ENCODE measurements at places on chromosomes 1 and 21.

DNA sequence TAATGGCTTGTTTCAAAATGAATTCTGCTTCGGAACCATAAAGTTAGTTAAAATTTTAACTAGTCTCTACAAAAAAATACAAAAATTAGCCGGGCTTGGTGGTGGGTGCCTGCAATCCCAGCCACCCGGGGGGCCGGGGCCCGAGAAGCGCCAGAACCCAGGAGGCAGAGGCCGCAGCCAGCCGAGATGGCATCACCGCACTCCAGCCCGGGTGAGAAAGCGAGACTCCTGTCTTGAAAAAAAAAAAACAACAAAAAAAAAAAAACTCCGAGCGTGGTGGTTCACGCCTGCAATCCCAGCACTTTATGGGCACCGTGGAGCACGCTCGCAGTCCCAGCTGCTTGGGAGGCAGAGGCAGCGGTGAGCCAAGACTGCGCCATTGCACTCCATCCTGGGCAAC lies 781.4 kb downstream of the BRINP3 start:
- DNase-seq, result no peak

- DNase-seq, result no peak
These were observed 4.1 kb upstream of the PDZK1 start for GRCh38 chr1:145711213-145711651.

DNA sequence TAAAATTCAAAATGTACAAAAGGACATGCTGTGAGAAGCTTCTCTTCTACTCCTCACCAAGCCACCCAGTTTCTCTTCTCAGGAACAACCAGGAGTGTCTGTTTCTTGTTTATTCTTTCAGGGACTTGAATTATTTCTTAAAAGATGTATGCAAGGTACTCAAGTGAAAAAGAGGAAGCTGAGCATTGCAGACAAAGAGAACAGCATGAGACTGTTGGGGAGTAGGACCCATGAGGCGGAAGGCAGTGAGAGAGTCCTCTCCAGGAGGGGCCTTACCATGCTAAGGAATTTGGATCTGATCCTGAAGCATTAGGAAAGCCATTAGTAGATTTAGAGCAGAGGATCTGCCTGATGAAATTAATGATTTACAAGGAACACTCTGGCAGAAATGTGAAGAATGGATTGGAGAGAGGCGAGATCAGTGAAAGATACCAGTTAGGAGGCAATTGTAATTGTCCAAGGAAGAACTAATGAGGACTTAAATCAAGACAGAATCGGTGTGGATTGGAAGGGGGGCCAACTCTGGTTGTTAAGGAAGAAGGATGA lies 14.7 kb upstream of the SSX2IP start:
- DNase-seq, result no peak

DNA sequence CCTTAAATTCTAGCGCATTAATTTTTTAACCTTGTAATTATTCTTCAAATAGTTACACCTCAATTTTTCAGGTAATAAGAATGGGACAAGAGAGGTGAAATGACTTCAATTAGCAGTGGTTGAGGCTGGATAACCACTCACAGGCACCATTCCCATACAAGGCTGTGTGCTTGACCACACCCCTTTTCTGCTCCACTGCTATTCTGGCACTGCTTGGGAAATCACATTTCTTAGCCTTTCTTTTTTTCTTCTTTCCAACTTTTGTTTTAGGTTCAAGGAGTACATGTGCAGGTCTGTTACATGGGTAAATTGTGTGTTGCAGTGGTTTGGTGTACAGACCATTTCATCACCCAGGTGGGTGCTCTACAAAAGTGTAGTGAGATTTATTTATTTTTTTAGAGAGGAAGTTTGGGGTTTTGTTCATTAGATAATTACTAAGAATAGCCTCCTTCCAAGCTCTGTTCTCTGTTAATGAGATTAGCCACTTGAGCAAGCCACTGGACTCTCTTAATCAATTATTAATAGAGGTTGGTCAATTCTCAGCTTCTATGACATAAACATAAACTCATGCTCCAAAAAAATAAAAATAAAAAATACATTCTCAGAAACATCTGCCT lies 14.4 kb downstream of the ILDR2 start:
- DNase-seq, result no peak

DNA sequence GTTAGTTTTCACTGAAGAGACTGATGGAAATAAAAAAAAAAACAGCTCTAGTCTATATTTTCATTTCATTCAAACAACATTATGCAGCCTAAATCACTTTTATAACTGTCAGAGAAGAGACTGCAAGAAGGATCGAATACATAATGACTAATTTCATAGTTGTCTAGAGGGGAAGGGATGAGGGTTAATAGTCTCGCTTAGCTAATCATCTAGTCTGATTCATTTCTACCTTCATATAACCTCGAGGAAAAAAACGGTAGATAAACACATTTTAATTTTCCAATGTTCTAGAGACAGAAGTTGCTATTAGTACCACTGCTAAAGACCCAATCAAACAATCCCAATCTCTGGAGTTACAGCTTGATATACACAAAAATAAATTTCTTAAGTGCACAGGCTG lies 3.5 kb downstream of the FUBP1 start:
- no peak for DNase-seq

DNA sequence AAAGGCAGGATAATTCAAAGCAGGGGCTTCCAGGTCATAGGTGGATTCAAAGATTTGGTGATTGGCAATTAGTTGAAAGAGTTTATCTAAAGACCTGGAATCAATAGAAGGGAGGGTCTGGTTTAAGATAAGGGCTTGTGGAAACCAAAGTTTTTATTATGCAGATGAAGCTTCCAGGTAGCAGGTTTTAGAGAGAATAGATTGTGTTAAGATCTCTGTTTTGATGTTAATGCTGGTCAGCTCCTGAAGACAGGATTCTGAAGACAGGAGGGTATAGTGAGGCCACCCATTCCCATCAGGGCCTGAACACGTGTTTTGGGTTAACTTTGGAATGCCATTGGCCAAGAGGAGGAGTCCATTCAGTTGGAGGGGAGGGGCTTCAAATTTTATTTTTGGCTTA lies 6.1 kb upstream of the PTBP2 start:
- DNase-seq, result no peak

DNA sequence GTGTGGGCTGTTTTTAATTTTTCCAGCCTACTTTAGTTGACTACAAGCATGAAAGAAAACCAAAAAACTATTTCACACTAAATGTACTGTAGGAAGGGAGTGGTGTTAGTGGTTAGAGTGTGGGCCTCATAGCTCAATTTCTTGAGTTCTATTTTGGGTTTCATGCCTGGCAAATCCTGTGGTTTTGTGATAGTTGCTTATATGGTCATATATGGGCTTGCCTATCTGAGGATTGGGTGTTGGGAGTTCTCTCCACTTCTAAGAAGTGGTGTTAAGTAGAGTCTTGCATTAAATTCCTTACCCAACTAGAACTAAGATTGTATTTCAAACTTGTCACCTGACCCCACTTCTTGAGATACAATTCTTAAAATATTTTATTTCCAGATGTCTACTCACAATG lies 37.8 kb upstream of the COL11A1 start:
- DNase-seq, result no peak

GRCh38 chr1:165288350-165289120 lies 68.0 kb downstream of the LMX1A start:
- DNase-seq, result no peak

GRCh38 chr1:47477595-47478080 lies 39.8 kb downstream of the FOXD2 start:
- no peak for DNase-seq

DNA sequence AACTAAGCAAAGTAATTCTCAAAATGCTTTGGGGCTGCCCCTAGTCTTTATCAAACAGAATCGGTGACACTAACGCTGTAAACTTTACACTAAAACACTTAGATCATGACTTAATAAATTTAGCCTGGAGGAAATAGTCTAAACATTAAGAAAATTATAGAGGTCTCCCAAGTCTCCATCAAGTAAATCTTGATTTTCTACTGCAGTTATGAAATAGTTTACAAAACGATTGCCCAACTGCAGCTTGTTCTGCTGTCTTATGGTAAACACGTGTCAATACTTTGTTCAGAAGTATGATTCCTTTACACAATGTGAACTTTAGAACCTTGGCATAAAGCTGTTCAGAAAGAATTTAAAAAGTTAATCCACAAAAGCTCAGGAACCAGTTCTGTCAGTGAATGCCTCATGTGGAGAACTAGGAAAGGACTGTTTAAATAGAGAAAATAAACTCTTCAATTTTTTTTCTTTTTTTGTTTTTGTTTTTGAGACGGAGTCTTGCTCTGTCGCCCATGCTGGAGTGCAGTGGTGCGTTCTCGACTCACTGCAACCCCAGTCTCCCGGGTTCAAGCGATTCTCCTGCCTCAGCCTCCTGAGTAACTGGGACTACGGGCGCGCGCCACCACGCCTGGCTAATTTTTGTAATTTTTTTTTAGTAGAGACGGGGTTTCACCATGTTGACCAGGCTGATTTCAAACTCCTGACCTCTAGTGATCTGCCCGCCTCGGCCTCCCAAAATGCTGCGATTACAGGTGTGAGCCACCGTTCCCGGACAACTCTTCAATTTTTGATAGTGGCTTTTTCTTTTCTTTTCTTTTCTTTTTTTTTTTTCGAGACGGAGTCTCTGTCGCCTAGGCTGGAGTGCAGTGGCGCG lies 1.6 kb downstream of the DDI2 start:
- no peak for DNase-seq

- DNase-seq, result no peak
These were observed 10.1 kb downstream of the NRIP1 start for GRCh38 chr21:15054606-15055239.

GRCh38 chr1:234582186-234582585 lies 27.8 kb downstream of the IRF2BP2 start:
- DNase-seq, result no peak

GRCh38 chr1:52636721-52637695 lies 4.0 kb downstream of the SHISAL2A start:
- DNase-seq, result no peak

GRCh38 chr1:83527987-83528386 lies 470.9 kb downstream of the TTLL7 start:
- DNase-seq, result no peak

- no peak for DNase-seq
These were observed 7.8 kb downstream of the DIPK1A start for GRCh38 chr1:92953491-92953890.

- DNase-seq, result no peak
These were observed 335.0 kb upstream of the GREM2 start for GRCh38 chr1:240946926-240947325.

GRCh38 chr1:241749945-241750695 lies 97.9 kb upstream of the EXO1 start:
- no peak for DNase-seq

GRCh38 chr1:5847013-5847659 lies 145.1 kb downstream of the NPHP4 start:
- no peak for DNase-seq

DNA sequence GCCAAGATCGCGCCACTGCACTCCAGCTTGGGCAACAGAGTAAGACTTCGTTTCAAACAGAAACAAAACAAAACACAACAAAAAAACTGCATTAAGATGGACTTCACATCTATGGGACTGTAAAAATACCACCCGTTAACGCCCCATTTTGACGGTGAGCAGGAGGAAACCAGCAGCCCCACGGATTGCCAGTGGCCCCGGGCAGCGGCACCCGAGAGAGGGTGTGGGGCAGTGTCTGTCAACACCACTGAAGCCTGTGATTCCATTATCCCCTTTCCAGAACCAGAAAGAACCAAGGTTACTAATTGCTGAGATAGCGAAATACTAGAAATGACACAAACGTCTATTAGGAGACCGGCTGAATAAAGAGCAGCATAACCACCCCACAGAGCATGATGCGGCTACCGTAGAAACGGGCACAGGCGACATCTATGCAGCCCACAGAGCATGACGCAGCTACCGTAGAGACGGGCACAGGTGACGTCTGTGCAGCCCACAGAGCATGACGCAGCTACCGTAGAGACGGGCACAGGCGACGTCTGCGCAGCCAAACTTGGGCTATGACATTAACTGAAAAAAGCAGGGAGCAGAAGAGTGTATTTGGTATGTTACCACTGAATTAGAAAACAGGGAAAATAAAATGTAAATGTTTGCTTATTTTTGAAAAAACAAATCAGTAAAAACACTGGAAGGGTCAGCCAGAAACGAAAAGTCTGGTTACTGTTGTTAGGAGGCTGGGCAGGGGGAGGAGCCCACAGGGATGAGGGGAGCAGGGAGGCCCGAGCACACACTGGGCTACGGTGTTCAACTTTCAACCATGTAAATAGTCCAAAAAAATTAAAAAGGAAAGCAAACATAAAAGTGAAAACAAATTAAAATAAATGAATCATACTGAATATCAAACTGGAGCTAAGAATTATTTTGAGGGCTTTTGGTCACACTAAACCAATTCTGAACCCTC lies 96.5 kb downstream of the NPHP4 start:
- DNase-seq, result no peak

- no peak for DNase-seq
These were observed 48.1 kb upstream of the BACE2 start for GRCh38 chr21:41119901-41120300.

- no peak for DNase-seq
These were observed 1529.3 kb upstream of the TPTE start for GRCh38 chr21:8991968-8992621.

DNA sequence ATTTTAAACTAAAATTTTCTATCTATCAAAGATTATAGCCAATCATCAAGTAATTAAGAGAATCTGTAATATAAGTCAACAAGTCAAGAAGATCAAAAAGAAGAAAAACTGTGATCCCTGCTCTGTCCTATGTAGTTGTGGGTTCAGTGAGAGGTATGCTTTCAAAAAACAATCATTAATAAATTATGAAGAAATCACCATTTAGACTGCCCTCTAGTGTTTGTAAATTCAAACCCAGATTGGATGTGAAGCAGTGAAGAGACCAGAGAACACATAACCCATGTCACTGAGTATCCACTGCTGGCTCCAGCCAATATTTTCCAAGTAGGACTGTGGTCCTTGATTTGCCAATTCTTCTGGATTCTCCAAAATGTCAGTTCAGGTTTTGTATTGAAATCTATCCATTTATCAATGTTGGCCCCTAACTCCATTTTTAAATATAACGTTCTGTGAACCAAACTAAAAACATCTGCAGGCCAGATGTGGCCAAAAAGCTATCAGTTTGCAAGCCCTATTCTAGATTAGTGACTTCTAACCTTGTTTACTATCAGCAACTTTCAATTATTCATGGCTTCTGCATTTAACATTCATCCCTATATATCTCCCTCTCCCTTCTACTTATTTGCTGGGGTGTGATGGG lies 467.5 kb upstream of the CXADR start:
- DNase-seq, result no peak

DNA sequence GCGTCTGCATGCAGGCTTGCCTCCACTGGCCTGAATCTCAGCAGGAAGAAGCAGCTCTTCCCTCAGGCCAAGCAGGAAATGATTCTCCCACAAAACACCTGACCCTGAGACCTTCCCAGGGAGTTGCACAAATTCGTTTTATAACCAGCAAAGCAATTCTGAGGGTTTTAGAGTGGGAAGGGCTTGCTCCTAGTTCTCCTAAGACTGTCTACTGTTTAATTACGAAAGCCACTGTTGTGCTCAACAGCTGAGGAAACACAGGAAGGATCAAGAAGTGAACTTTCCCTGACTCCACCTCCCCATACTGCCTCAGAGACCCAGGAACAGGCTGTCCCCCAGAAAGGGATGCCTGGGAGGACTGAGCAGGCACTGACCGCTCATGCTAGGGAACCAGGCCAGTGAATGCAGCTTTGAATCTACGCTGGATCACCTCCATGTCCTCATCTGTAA lies 37.0 kb upstream of the PUM1 start:
- DNase-seq, result no peak

GRCh38 chr1:8463144-8463927 lies 145.4 kb downstream of the SLC45A1 start:
- no peak for DNase-seq

All from cortex of kidney (tissue), 1 donor.